ENCODE measurements at places on chromosomes 1 and 21. TPM values are rescaled to one million over a fixed set of nuclear protein-coding genes. Genes with fewer than 3 reads are reported as not detected.

The ST3GAL3 gene
- 15.2 TPM for total RNA-seq

The TRAF5 gene
- total RNA-seq, result 9.0 TPM

The HRNR gene
- total RNA-seq, result not detected

The SMCP gene
- total RNA-seq, result not detected

The PTPN7 gene
- total RNA-seq, result not detected

The KCNA10 gene
- not detected for total RNA-seq

The AK2 gene
- total RNA-seq, result 266 TPM

The TIE1 gene
- total RNA-seq, result 4.5 TPM

The HSPA6 gene
- total RNA-seq, result 2.6 TPM

The LAMB3 gene
- 14.7 TPM for total RNA-seq

The PRDM16 gene
- total RNA-seq, result not detected

The CALML6 gene
- total RNA-seq, result 0.53 TPM

The RGS18 gene
- total RNA-seq, result not detected

All from A375 (cell line).